Osteoblast (primary cell): ENCODE measurements at places on chromosomes 11 and 22. TPM values are rescaled to one million over a fixed set of nuclear protein-coding genes. Genes with fewer than 3 reads are reported as not detected.

- DNase-seq, result no peak
- no peak overlapping the region for H3K4me3 ChIP-seq
- H3K27me3 ChIP-seq, result no peaks in the 10 kb centered on the region
Measured at GRCh38 chr22:49146511-49146910, 681.2 kb downstream of the BRD1 start.

Gene PNPLA5
- not detected in 2 replicates for total RNA-seq

Gene MS4A1
- total RNA-seq, result not detected in 2 replicates

DNA sequence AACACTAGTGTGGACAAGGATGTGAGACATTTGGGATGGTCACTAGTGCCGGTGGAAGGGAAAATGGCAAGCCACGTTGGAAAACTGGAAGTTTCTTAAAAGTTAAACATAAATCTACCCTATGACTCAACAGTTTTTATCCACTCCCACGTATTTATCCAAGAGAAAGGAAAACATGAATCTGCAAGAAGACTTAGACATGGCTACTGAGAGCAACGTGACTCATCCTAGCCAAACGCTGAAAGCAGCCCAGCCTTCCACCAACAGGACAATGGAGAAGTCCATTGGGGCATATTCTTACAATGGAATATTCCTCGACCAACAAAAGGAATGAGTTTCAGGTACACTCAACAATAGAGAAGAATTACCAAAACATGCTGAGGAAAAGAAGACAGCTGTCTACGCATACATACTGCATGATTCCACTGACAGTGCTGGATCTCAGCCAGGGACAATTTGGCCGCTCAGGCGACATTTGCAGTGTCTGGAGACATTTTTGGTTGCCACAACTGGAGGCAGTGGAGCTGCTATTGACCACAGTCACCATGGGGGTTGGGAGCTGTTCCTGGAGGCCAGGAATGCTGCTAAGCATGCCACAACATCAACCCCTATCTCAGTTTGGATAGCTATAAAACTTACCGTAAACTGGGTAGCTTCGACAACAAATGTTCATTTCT is 21.2 kb downstream of the SYT13 start:
- DNase-seq, result peak; percentile 94
- H3K36me3 ChIP-seq, result no peaks in the 10 kb centered on the region
- H3K27ac ChIP-seq, result peak overlapping the region; percentile 70
- peak overlapping the region; percentile 38 for H3K4me3 ChIP-seq

DNA sequence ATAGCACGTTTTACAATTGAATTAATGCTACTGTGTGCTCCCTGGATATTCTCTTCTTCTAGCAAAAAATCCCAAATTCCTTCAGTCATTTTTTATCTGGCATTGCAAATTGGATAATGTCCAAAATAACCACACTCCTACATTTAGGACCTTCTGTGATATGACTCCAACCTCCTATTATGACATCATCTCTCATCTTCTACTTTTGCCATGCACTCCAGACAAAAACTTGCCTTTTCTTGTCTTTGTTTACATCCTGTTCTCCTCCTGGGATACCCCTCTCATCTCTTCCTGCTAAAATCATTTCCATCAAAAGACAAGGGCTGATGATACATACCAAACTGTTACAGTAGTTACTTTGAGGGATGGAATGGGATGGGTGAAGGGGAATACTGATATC is 20.6 kb upstream of the TMEM218 start:
- H3K27ac ChIP-seq, result no peak overlapping the region
- DNase-seq, result no peak
- no peaks in the 10 kb centered on the region for H3K36me3 ChIP-seq
- no peak overlapping the region for H3K4me3 ChIP-seq
- H3K27me3 ChIP-seq, result peaks cover 17% of the 10 kb centered on the region
- H3K4me1 ChIP-seq, result peaks cover 4% of the 10 kb centered on the region

GRCh38 chr11:104169091-104169490 is 5.1 kb upstream of the PDGFD start:
- H3K36me3 ChIP-seq, result no peaks in the 10 kb centered on the region
- no peak overlapping the region for H3K27ac ChIP-seq
- H3K4me1 ChIP-seq, result no peaks in the 10 kb centered on the region
- H3K4me3 ChIP-seq, result no peak overlapping the region

Gene IGLL1
- total RNA-seq, result not detected in 2 replicates

- peak overlapping the region; percentile 46 for H3K27ac ChIP-seq
- no peaks in the 10 kb centered on the region for H3K36me3 ChIP-seq
- H3K4me3 ChIP-seq, result no peak overlapping the region
- peaks cover 47% of the 10 kb centered on the region for H3K4me1 ChIP-seq
Measured at GRCh38 chr11:14314127-14314526, 44.9 kb downstream of the RRAS2 start.
